ENCODE measurements at places on chromosomes 2 and 18.

DNA sequence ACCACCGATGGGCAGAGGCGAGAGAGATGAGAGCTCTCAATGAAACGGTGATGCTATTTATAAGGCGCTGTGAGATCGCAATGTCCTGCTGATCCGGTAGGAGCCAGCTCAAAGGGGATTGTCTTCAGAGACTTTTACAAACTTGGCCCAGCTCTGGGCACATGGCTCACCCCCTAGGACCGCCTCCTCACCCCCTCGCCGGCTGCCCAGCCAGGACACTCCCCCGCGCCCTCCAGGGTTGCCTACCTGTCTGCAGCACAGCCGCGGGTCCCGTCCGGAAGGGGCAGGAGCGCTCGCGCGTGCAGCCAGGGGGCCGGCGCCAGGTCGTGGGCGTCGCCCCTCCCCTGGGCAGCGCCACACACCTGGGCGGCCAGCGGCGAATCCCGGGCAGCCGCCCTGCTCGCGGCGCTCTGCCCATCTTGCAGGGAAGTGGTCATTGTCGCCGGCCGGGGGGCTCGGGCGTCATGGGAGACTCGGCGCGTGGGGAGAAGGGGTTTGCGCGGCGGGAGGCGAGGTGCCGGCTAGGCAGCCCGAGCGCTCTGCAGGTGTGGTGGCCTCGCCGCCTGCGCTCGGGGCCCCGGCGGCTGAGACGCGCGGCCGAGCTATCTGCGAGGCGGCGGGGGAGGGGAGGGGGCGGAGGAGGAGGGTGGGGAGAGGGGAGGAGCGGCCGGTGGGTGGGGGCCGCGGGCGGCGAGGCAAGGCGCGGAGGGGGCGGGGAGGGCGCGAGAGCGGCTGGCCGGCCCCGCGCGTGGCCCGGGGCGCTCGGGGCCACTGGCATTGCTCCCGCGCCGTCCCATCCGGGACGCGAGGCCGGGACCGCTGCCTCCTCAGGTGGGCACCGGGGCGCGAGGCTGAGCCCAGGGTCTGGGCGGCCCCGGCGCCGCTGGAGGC lies at the start of gene GRB14:
Gene GRB14, minus strand, starts transcription at position 610 of the 891 bp plus-strand sequence. Its CDS starts 173 bp downstream, at position 437.
- no peak for DNase-seq

- DNase-seq: no peak
Measured at GRCh38 chr18:13465476-13465875, 246.9 kb downstream of the LDLRAD4 start.

GRCh38 chr2:86453836-86454235 lies 12.7 kb downstream of the KDM3A start:
- no peak for DNase-seq

DNA sequence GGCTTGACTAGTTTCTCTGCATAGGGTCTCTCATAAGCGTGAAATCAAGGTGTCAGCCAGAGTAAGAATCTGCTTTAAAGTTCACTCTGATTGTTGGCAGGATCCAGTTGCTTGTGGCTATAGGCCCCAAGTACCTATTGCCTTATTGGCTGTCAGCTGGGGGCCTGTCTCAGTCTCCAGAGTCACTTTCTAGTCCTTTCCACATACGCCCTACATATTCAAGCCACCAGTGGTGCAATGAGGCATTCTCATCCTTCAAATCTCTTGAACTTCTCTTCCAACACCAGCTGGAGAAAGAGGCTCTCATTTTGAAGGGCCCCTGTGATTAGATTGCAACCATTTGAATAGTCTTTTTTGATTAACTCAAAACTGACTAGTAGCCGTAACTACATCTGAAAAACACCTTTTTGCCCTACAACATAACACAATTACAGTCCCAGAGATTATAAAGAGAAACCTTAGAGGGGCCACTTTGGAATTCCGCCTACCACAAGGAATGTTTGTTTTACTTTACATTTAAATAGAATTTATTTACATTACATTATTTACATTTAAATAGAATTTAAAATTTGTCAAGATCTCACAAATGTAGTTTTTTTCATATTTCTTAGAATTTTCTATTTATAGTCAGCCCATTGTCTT lies 520.1 kb downstream of the DSC3 start:
- no peak for DNase-seq

GRCh38 chr2:134791616-134792015 lies 46.8 kb upstream of the ACMSD start:
- no peak for DNase-seq

DNA sequence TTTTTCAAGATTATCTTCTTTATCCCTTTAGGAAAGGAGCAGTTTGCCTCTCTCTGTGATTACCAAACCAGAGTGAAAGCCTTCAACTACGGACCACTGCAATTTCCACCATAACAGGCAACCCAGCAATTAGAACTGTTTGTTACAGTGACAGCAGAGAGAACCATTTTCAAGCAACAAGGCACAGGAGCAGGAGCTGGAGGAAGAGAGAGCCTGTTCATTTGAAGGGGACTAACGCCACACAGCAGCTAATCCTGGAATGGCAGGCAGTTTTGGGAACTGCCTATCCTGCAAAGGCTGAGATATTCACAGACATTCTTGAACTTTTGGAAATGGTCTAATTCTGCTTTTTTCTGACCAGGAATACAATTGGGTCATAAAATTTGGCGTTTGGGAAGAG lies 1541.9 kb upstream of the PIK3C3 start:
- DNase-seq: no peak

DNA sequence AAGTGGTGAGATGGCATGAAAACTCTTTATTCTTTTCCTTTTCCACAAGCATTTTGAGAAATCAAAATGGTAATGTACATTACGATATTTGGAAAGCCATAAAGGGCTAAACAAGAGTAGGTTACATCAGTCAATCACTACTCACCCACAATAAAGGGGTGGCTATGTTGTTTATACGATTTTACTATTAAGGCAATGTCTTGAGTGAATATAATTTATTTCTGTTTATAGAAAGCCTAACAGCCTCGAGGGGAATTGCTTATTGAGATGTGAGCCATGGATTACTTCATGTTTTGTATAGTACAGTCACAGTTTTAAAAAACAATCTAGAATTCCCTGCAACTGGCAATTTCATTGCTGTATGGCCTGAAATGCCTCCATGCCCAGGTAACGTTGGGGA lies 237.5 kb upstream of the RBBP8 start:
- no peak for DNase-seq

DNA sequence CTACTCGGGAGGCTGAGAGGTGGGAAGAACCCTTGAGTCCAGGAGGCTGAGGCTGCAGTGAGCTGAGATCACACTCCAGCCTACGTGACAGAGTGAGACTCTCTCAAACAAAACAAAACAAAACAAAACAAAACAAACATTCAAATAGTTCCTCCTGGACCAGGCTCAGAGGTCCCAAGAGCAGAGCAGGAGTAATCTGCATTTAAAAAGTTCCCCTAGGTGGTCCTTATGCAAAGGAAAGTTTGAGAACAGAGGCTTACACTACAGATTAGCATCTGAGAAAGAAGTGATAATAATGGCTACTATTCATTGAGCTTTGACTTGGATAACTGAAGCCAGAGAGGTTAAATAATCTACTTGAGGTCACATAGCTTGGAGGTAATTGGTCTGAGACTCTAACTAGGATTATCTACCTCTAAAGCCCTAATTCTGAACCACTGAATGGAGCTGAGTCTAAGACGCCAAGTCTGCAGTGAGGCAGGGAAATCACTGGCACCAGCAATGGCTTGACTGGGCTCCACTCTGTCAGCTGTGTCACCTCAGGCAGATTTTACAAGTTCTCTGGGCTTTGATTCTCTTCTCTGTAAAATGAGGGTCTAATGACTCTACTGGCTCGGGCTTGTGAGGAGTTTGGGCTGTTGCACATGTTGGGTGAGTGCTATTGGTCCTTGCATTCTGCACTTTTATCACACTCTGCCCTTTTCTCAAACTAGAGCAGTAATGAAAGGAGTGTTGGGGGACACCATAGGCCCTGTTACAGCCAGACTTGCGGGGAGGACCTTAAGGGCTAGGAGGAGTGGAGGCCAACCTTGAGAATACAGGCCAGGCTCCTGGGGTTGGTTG lies 29.2 kb upstream of the DLX2 start:
- no peak for DNase-seq

DNA sequence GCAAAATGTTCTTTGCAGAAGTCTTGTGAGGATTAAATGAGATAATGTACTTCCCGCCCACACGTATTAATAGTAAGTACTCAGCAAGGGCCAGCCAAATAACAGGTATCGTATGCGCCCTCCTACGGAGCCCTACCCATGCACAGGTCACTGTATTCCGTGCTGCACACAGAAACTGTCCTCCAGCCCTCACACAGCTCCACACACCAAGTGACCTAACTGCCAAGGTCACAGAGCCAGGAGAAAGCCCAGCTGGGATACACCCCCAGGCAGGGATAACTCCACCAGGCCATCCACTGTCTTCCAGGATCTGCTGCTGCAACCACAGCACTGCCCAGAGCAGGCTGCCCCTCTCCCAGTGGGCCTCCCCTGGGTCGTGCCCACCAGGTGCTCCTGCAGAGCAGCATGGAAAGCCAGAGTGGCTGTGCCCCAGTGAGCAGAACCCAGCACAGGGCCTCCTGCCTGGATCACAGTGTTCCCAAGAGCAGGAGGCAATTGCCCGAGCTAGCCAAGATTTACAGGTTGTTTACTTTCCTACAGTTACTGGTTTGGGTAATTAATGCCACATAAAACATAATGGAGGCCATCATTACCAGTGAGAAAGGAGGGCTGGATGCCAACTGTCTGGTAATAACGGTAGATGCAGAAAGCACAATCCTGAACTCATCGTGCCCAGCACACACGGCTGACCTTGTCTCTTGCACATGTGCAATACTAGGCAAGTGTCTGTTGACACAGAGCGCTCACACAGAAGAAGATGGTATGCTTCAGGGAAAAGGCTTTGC lies 24.4 kb downstream of the TFCP2L1 start:
- no peak for DNase-seq

DNA sequence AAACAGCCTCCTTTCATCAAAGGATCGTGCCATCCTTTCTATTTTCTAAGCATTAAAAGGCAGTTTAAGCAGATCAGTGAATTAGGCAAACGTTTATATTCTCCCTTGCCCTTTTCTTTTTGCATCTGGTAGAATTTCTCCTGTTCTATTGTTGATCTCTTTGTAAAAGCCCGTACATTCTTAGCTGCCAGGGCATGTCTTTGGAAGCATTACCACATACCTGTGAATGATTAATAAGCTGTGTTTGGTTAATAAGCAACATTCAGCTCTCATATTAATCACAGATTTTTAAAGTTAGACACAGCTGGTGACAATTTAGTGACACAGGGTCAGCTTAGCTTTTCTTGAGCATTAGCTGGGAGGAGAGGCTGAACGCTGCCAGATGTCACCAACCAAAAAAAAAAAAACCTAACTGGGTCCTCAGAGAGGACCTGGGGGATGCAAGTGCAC lies 33.8 kb upstream of the CYP1B1 start:
- no peak for DNase-seq

GRCh38 chr2:98455494-98455976 lies 10.9 kb downstream of the INPP4A start:
- no peak for DNase-seq

- no peak for DNase-seq
Measured at GRCh38 chr2:17362956-17363355, 155.3 kb downstream of the RAD51AP2 start.

DNA sequence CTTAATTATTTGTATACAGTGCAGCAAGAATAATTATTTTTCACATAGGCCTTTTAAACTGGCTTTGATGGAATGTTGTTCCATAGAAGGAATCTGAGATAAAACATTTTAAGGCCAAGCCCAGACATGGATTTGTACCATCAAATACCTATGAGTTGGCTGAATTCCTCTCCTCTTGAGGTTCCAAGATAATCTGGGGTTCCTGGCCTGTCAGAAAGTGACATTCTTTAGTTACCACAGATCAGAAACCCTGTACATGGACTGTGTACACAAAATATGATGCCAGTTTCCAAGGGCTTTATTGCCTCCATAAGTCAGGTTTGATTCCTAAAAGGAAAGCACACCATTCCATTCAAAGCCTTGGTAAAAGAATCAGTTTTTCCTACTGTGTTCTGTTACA lies 1256.7 kb upstream of the NRXN1 start:
- no peak for DNase-seq

GRCh38 chr2:239966853-239967552 lies 58.1 kb downstream of the NDUFA10 start:
- no peak for DNase-seq

DNA sequence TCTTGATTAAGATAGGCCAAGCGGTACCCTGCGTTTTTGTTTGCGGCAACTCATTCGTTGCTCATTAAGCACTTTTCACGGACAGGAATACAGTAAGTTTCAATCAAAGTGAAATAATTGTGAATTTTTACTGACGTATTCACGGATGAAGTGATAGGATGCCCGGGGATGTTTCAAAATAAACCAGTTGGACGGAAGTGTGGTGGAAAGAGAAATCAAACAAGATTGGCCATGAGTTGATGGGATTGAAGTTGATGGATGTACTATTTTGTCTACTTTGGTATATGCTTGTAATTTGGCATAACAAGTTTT lies 481 bp downstream of the TMEM177 start:
- DNase-seq: no peak

DNA sequence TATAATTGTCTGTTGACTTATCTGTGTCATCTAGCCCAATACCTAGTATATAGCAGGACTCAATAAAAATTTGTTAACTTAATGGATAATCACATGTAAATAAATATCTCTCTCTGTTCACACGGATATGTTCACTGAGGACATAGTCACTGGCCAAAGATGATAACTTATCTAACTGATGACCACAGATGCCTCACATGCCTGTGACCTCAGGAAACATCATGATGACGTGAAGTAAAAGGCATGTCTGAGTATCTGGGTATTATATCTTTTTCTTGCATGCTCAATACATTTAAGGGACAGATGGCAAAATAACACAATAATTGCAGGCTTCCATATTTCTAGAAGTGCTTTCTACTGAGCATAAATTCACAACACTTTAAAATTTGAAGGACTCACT lies 41.4 kb upstream of the PARD3B start:
- DNase-seq: no peak

DNA sequence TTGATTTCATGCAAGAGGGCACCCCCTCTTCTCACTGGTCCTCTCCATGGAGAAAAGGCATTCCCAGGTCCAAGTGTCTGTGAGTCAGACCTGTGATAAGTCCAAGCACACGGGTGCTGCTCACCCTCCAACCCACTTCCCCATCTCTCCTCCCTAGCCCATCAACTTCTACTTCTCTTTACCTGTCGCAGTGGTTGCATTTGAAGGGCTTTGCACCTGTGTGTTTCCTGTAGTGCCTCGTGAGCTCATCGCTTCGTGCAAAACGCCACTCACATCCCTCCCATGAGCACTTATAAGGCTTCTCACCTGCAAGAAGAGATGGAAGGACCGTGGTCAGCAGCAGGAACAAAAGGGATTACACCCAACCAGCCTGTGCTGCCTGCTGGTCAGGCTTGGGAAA lies 77.5 kb downstream of the KLF7 start:
- no peak for DNase-seq

Data from Jurkat, Clone E6-1 (cell line).